RCC 7860 (cell line): ENCODE measurements at places on chromosomes 3 and 15.

DNA sequence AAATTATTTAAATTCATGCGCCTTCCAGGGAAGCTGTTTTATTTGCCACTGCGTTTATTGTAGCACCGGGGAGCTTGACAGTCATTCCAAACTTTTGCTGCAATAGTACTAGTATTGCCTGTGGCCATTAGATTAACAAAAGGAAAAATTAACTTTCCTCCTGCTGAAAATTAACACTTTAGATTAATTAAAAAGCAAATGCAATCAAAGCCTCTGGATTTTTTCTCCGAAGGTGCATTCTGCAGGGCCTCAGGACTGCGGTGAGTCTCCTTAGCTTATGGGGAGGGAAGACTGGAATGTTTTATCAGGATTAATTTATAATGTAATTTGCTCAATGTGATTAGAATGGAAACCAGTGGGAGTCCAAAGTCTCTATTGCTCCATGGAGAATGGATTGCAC lies 456.4 kb upstream of the CFAP20DC start:
- no peak for DNase-seq

DNA sequence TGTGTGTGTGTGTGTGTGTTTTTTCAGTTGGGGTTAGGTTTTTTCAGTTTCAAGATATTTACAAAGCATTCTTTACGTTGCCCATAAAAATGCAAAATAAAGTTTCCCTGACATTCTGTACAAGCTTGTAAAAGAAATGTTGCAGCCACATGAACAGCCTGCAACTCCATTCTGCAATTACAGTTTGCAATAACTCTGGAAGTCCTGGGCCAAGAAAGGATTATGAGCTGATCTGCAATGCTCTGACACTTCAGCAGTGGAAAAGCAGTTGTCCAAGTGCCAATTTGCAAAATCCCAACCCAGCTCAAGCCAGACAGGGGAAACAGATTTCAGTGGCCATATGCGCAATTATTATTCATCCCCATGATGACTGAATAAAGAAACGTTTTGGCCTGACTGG lies 322.1 kb downstream of the MEX3B start:
- no peak for DNase-seq

GRCh38 chr3:111033470-111034050 lies 38.1 kb upstream of the NECTIN3 start:
- no peak for DNase-seq

DNA sequence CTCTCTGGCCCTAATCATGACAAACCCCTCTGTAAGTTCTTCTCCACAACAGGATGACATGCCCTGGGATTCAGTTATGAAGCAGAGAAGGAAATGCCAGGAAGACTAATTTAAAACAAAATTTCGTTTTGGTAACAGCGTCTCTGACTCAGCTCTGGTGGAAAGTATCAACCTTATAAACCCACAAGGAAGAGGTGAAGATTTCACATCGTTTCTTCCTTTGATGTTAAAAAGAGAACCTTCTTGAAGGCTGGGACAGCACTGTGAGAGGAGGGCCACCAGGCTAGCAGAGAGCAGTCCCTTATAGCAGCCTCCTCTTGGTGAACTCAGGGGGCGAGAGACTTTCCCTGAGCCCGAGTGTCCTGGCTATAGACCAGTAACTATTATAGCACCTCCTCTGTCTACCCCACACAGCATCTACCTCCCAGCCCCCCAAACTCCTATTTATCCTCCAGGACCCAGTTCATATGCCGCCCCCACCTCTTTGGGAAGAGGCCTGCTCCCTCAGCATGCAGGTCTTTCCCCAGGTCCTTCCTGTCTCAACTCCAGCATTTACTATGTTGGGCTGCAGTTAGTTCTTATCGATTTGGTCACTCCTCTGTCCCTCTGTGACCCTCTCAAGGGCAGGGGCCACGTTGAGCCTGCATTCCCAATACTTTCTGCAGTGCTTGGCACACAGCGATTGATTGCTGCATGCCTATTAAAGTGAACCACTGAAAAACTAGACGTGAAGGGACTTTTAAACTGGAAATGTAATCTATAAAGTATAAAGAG lies 321.5 kb upstream of the ICE2 start:
- DNase-seq: no peak

DNA sequence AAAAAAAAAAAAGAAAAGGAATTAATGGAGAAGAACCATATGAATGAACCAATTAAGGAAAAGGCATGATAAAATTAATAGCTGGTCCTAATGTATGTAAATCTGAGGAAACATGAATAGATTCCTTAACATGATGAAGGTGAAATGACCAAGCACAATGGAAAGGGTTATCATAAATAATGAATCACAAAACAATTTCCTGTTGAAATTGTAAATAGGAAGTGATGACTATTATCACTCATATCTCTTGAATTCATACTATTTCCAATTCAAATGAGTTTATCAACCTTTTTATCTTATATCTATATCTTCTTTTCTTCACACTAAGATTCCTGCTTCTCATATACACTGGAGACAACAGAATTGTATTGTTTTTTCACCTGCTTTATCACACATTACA lies 32.0 kb downstream of the AADACL2 start:
- DNase-seq: no peak

DNA sequence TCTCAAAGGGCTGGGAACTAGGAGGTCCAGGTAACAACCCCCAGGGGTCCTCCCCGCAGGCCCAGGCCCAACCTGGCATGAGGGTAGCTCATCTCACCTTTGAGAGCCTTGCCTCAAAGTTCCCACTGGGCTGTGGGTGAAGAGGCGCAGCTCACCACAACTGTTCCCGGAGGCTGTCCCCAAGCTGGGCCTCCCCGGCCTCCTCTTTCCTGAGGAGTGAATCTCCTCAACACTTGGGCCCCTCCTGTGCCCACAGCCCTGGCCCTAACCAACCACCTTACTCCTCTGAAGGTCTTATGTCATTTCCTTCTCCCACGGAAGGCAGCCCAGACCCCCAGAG lies 27.5 kb upstream of the CORO2B start:
- DNase-seq: no peak

DNA sequence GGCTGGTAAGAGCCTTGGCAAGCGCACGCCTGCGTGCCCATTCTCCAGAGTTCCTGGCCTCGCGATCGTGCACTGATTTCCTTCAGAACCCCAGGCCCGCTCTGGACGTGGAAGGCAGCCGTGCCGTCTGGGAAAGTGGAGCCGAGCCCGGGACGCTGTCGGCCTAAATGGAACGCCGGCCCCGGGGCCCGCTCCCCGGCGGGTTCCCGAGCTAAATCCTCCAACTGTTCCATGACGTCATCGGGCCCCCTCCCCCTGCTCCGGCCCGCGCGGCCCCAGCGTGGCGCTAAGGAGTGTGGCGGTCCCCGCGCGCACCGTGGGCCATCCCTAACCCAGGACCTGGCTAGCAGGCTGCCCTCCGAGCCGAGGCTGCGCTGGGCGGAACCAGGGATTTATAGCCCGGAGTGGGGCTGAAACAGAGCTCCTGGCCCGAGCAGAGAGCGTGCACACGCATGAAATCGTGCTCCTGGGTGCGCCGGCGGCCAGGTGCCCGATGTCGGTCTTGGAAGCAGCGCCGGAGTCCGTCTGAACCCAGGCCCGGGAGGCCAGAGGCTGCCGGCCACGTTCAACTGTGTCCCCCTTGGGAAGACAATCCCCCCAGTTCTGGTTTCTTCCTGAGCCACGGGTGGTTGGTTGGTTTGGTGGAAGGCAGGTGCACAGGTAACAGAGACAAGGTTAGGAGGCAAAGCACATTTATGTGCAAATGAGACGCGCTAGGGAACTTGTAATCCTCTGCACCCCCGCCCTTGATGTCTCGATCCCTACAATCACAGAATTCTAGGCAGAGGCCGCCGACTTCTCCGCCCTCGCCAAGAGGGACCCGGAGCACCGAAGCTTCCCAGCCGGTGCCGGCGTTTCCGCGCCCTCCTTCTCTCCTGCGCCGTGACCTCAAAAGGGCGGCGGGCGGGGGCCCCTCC lies 84.9 kb upstream of the ETV5 start:
- no peak for DNase-seq

DNA sequence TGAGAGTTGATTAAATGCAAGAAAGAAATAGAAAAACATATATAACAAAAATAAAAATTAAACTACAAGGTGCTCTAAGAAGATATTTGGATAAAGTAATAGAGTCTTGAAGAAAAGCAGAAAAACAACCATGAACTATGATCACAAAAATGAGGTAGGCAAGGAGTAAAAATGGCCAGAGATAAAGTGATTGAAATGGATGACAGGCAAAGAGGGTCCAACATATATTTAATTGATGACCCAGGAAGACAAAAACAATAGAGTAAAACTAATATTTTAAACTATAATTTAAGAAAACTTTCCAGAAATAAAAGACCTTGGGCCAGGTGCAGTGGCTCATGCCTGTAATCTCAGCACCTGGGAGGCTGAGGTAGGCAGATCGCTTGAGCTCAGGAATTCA lies 22.1 kb upstream of the WDR49 start:
- no peak for DNase-seq

- no peak for DNase-seq
These were observed 66.3 kb downstream of the STAG1 start for GRCh38 chr3:136685882-136686281.

DNA sequence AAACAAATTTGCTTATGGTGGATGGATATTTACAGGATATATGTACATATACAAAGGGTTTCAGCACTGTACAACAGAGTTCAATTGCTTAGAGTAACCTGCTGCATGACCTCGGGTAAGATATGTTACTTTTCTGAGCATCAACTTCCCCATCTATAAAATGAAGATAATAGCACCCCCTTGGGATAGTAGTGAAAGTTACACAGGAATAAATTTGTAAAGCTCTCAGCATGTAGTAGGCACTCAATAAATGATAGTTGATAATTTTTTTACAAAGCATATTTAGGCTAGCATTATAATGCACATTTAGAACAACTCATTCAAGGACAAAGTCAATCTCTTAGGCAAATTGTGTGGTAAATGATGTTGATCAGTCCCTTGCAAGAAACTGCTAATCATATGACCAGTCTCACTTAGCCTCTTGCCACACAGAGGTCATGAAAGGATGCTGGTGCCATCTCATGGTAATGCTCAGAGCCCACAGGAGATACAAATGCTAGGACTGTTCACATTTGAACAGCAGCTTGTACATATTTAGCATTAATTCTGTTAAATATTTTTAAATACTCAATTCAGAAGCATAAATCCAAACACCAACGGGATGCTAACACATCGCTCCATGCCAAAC lies 123.9 kb downstream of the MAGI1 start:
- no peak for DNase-seq

DNA sequence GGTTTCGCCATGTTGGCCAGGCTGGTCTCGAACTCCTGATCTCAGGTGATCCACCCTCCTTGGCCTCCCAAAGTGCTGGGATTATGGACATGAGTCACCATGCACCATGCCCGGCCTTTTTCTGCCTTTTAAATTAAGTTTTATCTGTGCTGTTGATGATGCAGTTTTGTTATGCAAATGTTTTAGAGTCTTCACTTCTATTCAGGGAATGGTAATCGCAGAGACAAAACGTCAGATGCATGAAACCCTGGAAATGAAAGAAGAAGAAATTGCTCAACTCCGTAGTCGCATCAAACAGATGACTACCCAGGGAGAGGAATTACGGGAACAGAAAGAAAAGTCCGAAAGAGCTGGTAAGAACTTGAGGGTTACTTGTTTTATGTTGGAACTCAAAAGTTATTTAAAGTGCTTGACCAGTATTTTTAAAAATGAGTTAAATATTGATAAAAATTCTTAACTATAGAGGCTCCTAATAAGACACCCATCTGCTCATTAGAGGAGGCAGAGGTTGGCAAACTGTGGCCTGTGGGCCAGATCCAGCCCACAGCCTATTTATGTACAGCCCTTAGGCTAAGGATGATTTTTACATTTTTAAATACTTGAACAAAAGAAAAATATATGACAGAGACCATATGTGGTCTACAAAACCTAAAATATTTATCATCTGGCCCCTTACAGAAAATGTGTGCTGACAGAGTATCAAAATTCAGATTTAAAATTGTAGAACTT lies 127.8 kb upstream of the LRRFIP2 start:
- DNase-seq: no peak

- DNase-seq: no peak
These were observed 41.4 kb downstream of the SSUH2 start for GRCh38 chr3:8603115-8603710.

DNA sequence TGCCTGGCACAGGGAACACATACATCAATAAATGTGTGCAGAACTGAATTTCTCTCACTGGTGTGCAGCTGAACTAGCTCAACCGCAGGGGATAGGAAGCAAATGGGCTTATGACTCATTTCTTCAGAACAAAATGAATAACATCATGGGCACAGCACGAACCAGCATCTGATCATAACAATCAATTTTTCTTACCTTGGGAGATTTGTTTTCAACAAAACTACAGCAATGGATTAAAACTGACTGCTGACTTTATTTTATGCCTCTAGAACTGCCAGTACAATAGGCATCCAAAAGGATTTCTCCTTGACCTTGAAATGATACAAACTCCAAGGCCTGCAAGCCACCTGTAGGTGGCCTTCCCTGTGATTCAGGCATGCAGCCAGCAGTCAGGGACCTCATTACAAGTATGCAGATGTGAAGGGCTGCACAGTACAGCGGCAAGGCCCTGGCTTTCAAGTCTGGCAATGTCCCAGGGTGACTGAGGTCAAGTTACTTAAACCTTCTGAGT lies 26.1 kb downstream of the TAMM41 start:
- no peak for DNase-seq

- no peak for DNase-seq
These were observed 123.9 kb downstream of the FEZF2 start for GRCh38 chr3:62249484-62249776.

GRCh38 chr15:58627046-58627445 lies 122.5 kb downstream of the ADAM10 start:
- no peak for DNase-seq

DNA sequence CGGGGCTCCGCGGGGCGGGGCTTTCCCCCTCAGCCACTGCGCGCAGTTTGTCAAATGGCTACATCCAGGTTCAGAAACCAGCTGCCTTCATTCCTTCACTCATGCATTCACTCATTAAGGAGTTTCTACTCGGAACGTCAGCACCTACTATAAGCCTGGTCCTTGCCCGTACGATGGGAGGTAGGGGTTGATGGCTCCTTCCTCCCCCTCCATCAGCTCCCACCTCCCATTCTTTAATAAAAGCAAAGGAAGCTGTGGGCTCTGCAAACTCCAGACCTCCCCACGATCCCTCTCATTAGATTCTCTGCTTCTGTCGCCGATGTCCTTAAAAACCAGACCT lies 267 bp upstream of the CFAP92 start:
- DNase-seq: no peak

GRCh38 chr3:16888785-16889607 lies 4.2 kb downstream of the PLCL2 start:
- no peak for DNase-seq

GRCh38 chr3:155372281-155372680 lies 78.8 kb upstream of the STRIT1 start:
- no peak for DNase-seq

DNA sequence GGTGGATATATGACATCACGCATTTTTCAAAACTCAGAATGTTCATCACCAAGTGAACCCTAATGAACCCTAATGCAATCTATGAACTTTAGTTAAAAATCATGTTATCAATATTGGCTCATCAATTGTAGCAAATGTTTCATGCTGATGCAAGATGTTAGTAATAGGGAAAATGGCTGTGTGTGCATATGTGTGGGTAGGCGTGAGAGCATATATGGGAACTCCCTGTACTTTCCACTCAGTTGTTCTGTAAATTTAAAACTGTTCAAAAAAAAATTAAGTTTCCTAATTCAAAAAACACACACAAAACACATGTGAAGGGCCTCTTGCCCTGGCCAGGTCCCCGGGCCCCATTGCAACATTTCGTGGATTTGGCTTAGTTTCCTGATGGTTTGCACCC lies 89.7 kb upstream of the PROK2 start:
- DNase-seq: no peak
